KBM-7 (cell line): ENCODE measurements at places on chromosomes 6 and 20.

DNA sequence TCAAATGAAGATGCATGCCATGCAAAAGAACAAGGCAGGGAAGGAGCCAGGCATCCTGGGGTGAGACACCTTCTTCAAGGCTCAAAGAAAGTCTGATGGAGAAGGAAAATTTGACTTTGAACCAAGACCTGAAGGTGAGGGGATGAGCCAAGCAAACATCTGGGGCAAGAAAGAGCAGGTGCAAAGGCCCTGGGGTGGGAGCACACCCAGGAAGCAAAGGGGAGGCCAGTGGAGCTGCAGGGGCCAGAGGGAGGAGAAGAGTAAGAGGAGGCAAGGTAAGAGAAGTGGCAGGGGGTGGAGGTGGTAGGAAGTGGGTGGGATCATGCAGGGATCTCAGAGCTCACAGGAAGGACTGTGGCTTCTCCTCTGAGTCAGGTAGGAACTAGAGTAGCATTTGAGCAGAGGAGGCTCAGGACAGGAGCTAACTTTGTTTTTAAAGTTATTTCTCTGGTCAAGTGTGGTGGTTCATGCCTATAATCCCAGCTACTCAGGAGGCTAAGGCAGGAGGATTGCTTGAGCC lies 49.6 kb downstream of the SLC13A3 start:
- no peak for DNase-seq

- DNase-seq, result no peak
Observed at GRCh38 chr20:44811150-44811685, 872 bp upstream of the RIMS4 start.

DNA sequence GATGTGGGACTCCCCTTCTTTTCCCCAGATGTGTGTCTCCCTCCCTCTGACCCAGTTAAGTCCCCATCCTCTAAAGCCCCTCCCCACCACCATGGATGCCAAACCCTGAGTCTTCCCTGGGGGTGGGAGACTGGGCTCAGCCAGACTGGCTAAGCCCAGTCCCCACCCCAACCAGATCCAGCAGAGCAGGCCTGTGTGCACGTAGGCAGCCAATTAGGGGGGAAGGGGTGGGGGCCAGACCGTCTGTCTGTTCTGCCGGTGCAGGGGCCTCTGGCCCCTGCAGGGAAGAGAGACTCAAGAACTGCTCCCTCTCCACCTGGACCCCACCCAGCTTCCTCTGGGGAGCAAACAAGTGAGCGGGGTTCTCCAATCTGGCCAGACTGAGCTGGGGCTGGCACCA lies 605 bp downstream of the COX4I2 start:
- no peak for DNase-seq

DNA sequence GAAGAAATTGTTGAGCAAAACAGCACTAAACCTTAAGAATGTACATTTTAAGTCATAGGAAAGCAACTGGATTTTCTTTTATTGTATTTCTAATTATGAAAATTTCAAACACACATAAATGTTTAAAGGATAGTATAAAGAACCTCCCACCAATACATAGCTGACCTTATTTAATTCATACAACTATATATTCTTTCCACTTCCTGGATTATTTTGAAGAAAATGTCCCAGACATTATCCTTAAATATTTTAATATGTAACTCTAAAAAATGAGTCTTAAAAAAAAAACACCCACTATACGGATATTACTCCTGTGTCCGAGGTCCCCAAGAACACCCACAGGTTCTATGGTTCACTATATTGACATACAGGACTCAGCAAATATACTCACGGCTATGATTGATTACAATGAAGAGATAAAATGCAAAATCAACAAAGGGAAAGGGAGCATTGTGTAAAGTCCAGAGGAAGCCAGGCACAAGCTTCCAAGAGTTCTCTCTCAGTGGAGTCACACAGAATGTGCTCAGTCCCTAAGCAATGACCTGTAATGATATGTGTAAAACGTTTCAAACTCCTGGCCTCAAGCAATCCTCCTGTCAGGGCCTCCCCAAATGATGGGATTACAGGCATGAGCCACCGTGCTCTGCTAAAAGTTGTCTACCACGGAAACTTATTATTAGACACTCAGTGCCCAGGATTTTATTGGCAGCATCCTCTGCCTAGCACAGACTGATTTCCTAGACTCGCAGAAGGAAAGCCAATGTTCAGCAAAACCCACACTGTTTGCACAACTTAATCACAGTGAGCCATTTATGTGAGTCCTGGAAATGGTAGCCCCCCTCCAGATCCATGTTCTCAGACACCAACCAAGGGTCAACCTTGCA lies 23.2 kb downstream of the GLYATL3 start:
- no peak for DNase-seq

GRCh38 chr20:38106461-38106860 lies 58.6 kb downstream of the TGM2 start:
- no peak for DNase-seq

GRCh38 chr20:16952965-16953364 lies 204.8 kb downstream of the OTOR start:
- no peak for DNase-seq

- no peak for DNase-seq
Observed at GRCh38 chr6:162220876-162221275, 506.7 kb downstream of the PRKN start.

DNA sequence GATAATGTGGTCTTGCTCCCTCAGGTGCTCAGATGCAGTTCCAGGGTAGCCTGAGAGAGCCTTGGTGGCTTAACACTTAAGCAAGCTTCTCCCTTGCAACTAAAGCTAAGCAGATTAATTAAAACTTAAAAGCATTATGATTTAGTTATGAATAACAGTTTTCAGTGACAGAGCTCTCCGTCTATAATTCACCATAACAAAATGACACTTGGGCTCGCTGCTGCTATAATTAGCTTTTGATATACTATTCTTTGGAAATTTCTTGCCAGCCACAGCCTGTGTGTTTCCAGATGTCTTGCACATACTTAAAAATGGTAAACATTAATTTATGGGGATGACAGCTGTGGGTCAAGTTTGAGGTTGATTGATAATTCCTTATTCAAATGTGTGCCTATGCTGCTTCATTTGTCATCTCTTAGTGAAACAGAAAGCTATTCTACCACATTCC lies 380.5 kb downstream of the TFAP2B start:
- DNase-seq, result no peak

DNA sequence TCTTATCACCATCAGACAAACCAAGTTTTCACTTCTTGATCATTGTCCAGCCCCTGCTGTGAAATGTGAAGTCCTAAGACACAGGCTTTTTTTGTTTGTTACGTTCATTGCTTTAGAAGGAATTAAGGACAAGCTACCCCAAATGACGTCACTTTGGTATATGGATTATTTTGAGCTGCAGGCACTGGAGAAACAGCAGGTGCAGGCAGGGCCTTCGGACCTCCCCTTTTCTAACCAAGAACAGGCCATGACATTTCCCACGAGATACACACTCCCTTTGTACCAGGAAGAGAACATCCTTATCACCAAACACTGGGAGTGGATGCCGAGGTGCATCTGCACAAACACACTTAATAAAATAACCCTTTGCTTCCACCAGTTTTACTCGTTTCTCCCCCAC lies 418.0 kb upstream of the SULF2 start:
- no peak for DNase-seq

DNA sequence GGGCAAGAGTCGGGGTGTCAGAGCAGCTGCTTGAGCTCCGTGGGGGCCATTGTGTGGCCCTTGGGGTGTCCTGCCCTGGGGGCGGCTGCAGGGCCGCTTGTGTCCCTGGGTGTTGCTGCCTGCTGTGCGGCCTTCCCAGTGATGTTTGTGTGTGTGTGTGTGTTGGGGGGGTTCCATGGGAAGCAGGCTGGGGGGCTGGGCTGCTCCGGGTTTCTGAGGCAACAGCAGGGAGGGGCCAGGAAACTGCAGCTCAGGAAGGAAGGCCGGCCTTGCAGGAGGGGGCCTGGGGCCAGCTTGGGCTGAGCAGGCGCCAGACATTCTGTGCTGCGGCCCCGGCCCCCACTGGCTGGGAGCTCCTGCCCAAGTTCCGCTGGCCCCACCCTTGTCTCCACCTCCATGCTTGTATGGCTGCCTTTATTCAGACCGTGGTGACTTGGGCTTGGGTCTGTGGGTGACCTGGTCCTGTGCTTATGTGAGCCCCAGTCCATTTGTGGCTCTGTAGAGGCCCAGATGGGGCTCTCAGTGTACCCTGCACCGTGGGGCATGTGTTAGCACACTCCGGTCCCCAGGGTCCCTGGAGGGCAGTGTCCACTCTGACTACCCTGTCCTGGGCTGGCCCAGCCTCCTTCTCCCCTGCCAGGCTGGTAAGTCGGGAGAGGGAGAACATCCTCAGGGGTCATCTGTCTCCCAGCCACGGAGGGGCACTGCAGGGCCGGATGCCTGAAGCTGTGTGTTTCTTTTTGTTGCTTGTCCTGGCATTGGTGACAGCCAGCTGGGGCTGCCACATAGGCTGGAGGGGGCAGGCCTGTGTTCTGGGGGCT lies 4.6 kb upstream of the SOX18 start:
- peak; percentile 70 for DNase-seq

DNA sequence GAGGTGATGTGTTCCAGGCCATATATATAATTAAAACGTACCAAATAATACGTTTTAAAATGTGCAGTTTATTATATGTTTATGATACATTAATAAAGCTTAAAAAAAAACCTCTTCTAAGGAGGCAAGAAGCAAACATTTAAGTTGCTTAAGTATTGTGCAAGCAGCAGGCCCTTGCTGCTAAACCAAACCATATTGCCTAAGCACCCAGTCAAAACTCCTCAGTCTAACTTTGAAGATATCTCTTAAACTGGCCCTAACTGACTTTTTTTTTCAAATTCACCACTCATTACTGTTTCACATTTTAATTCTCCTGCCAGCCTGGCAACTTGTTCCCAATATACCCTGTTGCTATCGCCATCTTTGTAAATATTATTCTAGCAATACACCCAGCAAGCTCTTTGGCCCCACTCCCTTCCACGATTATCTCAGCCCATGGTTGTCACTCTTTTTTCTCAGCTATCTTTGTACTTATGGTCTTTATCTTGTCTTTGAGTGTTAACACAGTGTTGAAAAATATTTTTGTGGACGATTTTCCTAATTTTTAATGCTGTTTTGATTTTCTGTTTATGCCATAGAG lies 60.9 kb downstream of the C6orf58 start:
- no peak for DNase-seq

- no peak for DNase-seq
Observed at GRCh38 chr6:121651420-121651819, 216.0 kb downstream of the GJA1 start.

DNA sequence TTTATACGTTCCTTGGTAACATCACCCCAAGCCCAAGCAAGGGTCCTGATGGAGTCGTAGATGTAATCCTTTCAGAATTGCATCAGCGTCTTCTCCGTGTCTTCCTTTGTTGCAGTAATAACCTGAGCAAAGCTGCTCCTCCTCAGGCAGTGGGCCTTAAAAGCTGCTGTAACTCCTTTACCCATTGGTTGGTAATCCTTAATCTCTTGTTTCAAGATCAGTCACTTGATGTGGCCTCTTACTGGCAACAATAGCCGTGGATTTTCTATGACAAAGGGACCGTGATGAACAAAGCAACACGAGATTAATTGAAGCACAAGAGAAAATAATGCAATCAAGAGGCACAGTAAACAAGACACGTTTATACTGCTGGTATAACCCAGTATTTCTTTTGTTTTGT lies 44.6 kb downstream of the ALDH5A1 start:
- no peak for DNase-seq

GRCh38 chr6:111759331-111759835 lies 113.9 kb downstream of the FYN start:
- no peak for DNase-seq

DNA sequence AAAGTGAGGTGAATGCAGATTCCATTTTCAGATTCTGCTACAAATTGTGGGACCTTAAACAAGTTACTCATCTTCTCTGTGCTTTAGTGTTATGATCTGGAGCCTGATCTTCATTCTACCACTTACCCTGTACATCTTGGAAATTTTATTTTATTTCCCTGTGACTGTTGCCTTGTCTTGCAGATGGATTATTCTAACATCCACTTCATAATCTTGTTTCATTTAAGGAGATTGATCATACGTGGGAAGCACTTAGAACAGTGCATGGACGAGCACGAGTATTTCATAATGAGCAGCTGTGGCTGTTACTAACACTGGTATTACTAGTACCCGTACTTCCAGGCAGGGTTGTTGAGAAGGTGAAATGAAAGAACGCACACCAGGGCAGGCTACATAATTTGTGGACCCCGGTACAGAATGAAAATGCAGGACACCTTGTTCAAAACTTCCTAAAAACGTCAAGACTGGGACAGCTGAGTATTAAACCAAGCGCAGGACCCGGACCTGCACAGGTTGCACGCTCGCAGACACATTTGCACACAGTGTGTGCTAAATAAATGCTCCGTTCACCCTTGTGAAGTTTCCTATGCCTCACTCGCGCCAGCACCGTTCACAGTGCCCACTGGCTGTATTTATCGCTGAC lies 535 bp upstream of the CCDC170 start:
- DNase-seq, result peak; percentile 65

DNA sequence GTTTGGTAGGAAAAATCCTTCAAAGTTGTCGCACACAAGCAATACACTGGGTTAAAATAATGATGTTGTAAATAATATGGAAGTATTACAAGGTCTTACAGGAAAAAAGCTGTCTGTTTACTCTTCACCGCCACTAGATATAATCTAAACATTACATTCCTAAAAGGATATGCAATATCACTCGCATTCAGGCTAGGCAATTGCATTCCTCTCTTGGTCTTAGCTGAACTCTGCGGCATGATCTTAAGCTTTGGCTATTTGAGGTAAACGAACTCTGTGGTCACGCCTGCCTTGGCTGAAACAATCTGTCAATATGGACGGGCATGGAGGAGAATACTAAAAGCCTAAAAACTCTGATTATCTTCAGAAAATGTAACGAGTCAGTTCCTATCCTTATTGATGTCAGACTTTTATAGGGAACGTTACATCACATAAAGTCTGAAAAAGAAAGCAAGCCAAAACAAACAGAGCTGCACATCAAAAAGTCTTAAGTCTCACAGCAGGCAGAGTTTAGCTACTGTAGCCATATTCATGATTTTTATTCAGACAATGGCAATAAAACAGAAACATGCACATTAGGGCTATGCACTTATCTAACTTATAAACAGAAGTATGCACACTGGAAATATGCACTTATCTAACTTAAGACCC lies 30.8 kb upstream of the FILIP1 start:
- DNase-seq, result no peak

DNA sequence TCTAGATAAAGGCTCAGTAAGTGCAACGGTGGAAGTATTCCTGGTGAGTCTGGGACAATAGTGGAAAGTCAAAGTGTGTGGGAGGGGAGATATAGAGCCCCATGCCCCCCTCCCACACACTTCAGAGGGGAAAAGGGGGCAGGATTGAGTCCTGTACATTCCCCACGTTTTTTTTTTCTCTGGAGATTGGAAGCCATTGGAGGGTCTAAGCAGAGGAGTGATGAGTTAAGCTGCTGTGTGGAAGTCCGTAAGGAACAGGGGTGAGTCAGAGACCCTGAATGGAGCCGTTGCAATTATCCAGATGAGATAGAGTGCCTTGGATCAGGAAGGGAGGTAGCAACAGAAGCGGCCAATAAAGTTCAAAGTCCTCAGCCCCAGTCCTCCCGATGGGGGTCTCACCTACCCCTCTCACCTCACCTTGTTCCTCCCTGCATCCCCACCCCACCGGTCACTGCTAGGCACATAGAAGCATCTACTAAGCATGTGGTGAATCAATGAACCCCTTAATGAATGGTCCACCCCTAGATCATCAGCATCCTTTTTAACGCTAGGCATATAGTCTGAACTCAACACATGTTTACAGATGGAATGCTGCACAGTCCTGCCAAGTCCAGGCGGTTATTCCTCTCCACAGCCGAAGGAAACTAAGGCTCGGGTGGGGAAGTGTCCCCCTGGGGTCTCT lies 662 bp upstream of the SLC9A8 start:
- no peak for DNase-seq

- DNase-seq, result no peak
Observed at GRCh38 chr6:43584892-43585570, 9.0 kb downstream of the POLH start.

GRCh38 chr6:9455864-9456658 lies 958.8 kb downstream of the TFAP2A start:
- no peak for DNase-seq
